ENCODE measurements at places on chromosomes 7 and 10.
A peak's percentile ranks its signal among the peaks of the same experiment; 100 is the strongest.

GRCh38 chr7:127653396-127653795, 1.4 kb downstream of the SND1 start:
- DNase-seq, result no peak

DNA sequence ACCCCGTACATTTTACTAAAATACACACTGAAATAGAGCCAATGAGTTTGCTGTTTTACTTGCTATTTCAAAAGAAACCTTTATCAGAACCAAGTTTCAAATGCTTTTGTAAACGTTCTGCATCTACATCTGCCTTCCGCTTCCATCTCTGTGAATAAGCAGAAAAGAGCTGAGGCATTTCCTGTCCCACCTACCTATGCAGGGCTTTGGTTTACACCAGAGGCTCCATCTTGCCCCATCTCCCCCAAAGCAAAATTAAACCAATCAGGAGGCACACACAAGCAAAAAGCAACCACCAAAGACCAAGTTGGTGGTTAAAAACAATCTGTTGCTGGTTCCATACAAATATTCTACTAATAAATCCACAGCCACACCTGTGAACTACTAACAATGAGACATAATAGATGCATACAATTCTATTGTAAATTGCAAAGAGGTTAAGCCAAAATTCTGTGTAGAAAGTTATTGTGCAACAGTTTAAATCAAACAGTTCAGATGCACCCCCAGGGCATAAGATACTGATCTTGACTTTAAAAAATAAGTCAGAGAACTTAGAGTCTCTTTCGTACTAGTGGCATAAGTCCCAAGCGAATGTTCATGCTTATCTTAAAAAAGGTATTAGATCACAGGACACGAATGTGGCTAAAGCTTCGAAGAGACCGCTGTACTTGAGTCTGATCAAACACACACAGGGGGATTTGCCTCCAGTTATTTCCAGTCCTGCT, 83.9 kb downstream of the FGFR2 start:
- DNase-seq, result no peak

- DNase-seq, result peak; percentile 77
These were observed at the start of gene SLC35G1 for GRCh38 chr10:93893646-93894515. TSS of gene SLC35G1 (plus strand) at chr10:93893978. CDS start at chr10:93894034, 56 bp downstream.

DNA sequence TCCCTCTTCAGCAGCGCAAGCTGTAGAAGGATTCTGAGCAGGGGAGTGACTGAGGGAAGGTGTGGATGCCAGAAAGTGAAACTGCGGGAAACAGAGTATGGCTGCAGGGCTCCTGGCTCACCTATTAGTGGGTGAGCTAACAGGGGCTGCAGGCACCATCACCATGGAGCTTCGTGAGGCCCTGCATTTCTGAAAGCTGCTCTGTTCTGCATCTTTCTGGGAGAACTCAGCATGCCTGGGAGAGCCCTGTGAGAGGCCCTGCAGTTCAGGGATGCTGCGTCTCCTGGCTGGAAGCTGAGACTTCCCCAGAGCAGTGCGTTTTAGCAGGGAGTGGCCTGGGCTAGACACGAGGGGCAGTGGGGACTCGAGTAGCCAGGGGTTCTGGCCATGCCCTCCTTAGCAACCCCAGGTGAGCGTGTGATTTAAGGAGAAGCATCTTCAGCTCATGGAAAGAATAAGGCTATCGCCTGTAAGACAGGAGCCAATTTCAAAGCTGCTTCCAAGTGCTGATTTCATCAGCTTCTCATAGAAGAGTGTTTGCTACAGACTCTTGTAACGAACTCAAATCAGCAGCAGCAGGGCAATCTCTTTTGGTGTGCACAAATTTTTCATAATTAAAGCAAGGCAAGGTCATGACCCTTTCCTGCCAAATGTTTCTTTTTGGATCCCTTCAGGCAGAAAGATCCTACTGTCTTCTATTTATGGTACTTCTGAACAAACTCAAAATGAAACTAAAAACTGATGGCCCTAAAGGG, 293.6 kb upstream of the ZNF32 start:
- DNase-seq, result peak; percentile 17

DNA sequence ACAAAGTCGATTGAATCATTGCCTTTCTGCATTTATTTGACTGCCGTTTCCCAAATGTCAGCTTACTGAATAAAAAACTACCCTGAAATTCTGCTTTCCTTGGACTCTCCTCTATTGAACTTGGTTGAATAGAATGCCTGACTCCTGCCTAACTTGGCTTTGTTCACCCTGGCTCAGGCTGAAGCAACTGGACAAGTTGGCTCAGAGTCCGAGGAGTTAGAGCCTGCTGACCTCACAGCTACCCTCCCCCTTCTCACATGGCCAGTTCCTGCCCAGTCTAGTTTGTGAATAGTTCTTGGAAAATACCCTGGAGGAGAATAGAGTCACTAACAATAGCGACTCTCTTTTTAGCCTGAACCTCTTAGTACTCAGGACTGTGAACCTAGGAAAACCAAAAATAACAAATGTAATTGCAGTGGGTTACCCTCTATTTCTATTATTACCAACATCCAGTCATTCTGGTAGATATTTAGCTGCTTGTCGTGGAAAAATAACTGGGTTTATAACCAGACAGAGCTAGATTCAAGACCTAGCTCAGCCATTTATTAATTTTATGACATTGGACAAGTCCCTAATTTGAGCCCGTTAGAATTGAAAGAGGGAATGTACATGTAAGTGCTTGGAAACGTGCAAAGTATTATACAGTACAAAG, 17.3 kb upstream of the NRBF2 start:
- DNase-seq, result peak; percentile 95

DNA sequence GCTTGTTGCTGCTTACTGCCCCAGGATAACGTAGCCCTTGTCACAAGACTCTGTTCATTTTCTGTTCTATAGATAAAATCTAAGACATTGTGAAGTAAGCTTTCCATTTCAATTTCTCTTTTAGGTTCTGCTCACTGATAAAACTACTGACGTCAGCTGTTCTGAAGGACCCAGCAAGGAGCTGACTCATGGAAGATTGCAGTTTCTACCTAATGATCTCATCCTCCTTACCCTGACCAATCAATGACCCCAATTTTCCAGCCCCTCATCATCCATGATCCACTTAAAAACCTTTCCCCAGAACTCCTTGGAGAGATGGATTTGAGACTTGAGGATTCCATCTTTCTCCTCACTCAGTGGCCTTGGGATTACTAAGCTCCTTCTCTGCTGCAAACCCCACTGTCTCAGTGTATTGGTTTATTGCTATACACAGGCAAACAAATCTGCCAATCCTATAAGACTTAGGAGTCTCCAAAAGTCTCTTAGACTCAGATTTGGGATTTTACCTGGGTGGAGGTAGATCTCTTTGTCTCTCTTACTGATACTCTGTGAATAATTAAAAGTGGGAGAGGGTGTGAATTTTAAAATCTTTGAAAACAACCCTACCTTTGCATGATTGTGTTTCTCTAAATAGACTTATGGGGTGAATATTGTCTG, 109.2 kb upstream of the TRIM24 start:
- DNase-seq, result no peak

- DNase-seq, result no peak
These were observed 1038.7 kb downstream of the SORCS3 start for GRCh38 chr10:105679781-105680180.

GRCh38 chr7:106874076-106874475, 9.0 kb downstream of the PIK3CG start:
- no peak for DNase-seq

GRCh38 chr10:130895161-130895560, 416.4 kb downstream of the TCERG1L start:
- DNase-seq, result no peak

GRCh38 chr10:52759154-52759553, 13.4 kb downstream of the MBL2 start:
- DNase-seq, result no peak

DNA sequence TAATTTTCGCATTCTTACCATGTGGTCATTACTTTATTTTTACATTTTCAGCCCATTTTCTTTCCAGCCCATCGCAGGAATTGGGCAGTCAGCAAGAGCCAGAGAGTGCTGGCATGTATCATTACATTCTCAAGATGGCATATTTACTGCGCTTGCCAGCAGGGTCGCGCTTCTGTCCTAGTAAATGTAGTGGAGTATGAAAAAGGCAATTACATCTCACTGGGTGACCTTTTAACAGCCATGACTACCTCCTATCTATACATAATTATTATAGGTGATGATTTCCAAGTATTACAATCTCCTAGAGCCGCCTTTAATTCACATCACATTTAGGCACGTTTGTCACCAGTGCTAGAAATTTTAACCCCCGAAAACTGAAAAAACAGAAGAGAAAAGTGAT, 433.7 kb upstream of the MGMT start:
- no peak for DNase-seq

GRCh38 chr7:142356166-142356565, 98.3 kb upstream of the PRSS58 start:
- DNase-seq, result no peak

DNA sequence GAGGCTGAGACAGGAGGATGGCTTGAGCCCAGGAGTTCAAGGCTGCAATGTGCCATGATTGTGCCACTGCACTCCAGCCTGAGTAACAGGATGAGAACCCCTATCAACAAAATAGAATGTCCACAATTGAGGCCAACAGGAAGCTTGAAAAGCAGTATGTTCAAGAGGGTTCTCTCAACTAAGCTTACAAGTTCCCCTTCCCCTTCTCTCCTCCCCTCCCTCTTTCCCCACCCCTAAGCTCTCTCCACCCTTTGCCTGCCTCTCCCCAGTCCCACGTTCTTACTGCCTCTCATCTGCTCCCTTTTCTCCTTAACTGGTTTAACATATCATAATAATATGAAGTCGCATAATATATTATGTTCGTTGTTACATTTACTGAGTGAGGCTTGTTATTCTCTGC, 35.4 kb downstream of the KIAA1549 start:
- DNase-seq, result no peak

- DNase-seq, result peak; percentile 88
These were observed 21.8 kb upstream of the TECTB start for GRCh38 chr10:112261281-112261822.

DNA sequence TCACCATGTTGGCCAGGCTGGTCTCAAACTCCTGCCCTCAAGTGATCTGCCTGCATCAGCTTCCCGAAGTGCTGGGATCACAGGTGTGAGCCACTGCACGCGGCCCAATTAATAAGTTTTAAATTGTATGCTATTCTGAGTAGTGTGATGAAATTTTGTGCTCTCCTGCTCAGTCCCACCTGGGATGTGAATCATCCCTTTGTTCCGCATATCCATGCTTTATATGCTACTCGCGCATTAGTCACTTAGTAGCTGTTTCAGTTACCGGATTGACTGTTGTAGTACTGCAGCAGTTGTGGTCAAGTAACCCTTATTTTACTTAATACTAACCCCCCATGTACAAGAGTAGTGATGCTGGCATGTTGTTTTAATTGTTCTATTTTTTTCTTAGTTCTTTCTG, 47.3 kb upstream of the OIT3 start:
- peak; percentile 79 for DNase-seq

DNA sequence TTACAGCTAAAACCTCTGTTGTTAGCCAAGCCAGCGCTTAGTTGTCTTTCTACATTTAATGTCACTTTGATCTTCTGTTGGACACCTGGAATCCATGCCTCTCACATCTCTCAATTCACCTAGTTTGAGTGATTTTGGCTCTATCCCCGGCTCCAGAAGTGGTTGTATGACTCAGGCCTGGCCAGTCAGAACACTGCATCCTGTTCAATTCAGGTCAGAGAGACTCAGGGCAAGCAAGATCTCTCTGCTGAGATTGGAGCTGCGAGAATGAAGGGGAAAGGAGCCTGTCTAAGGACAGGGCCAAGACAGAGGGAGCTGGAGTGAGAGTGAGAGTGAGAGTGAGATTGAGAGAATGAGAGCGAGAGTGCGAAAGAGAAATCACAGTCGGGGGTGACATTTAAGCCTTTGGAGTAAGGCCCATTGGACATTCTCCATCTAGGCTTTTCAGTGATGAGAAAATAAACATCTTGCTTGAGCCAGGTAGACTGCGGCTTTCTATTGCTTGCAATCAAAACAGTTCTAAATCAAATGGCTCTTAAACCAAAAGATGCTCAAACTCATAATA, 83.3 kb upstream of the DYNC1I1 start:
- peak; percentile 47 for DNase-seq

DNA sequence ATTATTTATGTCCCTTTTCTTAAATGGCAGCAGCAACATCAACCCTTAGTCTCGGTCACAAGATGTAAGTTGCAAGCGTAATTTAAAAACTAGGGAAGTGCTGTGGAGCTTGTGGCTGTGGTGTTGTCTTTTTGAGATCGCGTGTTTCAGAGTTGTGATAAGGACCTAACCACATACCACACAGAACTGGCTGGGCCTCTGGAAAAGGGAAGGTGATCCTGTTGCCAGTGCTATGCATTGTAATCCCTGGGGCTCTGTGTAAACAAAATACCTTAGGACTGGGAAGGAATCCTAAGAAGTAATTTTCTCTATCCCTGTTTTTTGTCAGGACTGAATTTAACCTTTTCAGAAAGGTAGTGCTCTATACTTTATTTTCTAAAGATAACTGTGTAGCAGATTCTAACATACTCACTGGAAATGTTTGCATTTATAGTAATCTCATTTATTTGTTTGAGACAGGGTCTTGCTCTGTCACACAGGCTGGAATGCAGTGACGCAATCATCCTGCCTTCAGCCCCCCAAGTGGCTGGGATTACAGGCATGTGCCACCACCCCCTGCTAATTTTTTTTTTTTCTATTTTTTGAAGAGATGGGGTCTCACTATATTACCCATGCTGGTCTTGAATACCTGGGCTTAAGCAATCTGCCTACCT, 60.4 kb downstream of the INPP5F start:
- DNase-seq, result no peak

DNA sequence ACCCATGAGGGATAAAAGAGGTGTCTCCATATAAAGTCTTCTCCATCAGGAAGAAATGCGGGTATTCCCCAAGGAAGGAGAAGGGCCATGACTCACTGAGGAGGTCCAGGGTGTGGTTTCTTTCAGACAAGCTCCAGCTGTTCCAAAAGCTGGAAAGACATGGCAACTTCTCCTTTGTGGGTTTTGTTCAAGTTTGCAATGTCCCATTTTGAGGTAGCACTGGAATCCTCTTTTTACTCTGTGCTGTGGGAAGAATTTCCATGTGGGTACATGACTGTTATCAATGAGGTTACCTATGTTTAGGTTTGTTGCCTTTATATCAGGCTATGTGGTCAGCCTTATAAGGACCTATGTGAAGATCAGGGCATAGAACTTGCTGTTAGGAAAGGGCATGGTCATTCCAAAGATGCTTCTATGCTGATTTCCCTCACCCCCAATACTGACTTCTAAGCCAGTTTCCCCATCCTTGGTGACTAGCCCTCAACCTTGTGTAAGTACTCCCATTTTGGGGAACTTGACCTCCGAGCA, 697.5 kb downstream of the INHBA start:
- peak; percentile 76 for DNase-seq

GRCh38 chr7:112411186-112411795, 39.0 kb upstream of the IFRD1 start:
- peak; percentile 77 for DNase-seq

DNA sequence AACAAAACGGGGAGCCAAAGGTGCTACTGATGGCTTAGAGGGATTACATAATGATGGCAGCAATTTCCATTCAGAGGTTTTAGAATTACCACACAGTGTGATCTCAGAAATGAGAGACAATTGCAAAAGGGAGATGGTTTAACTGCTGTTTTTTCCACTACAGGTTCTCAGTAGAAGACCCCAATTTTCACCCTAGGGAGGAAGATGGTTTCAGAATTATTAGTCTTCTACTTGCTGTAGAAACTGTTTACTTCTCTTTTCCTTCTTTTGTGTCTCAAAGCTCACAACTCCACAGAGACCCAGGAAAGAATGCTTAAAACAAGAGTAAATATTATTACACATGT, 226.5 kb downstream of the INHBA start:
- no peak for DNase-seq
